NCI-H524 treated with DMSO at 0.1 percent for 48 hours (cell line): ENCODE measurements at places on chromosomes 7 and 10.

DNA sequence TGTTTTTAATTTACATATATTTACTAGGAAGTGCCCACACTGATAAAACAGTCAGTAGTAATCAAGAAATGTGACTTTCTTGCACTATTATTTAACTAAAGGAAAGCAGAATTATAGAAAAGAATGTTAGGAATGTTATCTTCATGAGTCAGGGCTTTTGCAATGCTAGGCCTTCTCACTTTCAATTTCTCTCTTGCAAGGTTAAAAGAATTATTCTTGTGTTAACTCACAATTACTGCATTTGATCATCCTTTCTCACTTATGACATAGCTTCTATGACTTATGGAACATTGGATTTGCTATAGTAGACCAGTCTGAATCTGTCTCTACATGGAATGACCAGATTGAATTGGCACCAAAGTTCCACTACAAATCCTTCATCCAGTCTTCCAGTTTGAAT lies 192.4 kb downstream of the SDK1 start:
- DNase-seq, result no peak

- DNase-seq, result peak; percentile 38
Measured at GRCh38 chr7:126362746-126363145, 890.0 kb downstream of the GRM8 start.

DNA sequence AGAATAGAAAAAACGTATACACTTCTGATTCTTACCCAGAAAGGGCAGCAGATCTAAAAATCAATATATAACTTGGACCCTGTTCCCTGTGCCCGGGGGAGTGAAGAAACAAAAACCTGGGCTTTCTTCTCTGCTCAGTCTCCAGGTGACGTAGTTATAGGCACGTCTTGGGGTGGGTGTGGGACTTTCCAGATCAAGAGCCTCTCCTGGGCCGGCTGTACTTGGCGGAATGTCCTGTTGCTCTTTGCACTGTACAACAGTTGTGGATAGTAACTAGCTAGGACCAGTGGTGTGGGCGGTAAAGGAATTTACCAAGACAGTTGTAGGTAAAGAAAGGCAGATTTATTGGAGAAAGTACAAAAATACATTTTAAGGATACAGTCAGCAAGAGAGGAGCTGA lies 40.4 kb upstream of the STEAP4 start:
- DNase-seq, result no peak

- no peak for DNase-seq
Measured at GRCh38 chr7:30914596-30914995, 2.9 kb downstream of the AQP1 start.

- DNase-seq, result no peak
Measured at GRCh38 chr7:97116308-97116707, 1.2 kb upstream of the SDHAF3 start.

GRCh38 chr7:92851732-92852131 lies 15.4 kb upstream of the CDK6 start:
- no peak for DNase-seq

DNA sequence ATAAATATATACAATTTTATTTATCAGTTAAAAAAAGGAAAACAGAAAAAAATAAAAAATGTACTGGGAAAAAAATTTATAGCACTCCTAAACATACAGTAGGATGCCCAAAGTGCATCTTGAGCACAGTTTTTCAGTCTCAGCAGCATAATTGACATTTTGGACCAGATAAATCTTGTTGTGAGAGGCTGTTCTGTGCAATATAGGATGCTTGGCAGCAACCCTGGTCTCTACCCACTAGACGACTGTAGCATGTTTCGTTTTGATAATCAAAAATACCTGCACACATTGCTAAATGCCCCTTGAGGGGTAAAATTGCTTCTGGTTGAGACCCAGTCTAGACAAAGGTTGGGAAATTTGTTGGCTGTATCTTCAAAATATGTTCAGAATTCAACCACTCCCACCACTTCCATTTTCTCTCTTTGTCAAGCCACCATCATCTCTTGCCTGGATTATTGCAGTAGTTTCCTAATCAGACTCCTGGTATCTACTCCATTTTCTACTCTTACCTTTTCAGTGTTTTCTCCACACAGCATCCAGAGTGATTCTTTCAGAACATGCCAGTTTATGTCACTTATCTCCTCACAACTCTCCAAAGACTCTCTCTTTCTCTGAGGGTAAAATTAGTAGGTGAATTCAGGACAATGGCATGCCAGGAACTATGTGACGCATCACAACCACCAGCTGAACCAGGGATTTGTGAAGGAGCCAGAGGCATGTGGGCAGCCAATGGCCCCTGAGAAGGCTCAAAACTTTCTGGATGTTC lies 91.4 kb downstream of the GPR85 start:
- no peak for DNase-seq

DNA sequence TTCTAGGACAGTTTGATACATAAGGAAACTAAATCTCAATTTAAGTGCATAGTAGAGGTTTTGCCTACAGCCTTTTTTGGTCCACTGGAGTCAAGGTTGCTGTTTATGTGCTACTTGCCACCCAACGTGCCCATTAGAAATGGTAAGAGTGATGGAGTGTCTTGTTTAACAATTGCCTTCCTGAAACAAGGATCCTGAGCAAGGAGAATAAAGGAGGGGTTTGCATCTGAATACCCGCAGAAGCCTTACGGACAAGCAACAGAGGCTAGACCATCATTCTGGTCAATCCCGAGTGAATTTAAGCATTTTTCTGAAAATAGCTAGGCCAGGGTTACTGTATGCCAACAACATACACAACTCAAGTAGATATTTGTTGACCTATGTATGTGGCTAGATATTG lies 63.6 kb downstream of the MARCHF5 start:
- no peak for DNase-seq

- DNase-seq, result no peak
Measured at GRCh38 chr7:81211204-81211933, 292.5 kb upstream of the SEMA3C start.

DNA sequence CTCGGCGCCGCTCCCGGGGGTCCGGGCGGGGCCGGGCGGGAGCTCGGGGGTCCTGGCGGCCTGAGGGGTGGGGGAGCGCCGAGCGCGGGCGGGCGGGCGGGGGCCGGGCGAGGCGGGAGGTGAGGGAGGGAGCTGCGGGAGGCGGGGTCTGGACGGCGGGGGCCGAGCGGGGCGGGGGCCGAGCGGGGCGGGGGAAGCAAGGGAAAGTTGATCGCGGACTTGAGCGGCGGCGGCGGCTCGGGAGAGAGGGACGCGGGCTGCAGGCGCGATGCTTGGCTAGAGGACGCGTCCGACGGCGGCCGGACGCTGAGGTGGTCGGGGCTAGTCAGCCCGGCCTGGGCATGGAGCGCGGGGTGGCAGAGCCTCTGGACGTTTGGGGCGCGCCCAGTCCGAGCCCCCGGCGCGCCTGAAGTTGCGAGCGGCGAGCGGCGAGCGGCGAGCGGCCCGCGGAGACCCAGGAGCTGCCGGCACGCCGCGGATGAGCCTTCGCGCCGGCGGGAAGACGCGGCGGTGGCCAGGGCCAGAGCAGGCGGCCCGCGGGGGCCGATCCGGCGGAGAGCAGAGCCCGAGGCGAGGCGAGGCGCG lies at the start of gene CDH23:
CDH23 (plus strand) TSS at position 210 of the 585 bp plus-strand sequence. CDS start 42,912 bp downstream, outside the sequence.
- no peak for DNase-seq

DNA sequence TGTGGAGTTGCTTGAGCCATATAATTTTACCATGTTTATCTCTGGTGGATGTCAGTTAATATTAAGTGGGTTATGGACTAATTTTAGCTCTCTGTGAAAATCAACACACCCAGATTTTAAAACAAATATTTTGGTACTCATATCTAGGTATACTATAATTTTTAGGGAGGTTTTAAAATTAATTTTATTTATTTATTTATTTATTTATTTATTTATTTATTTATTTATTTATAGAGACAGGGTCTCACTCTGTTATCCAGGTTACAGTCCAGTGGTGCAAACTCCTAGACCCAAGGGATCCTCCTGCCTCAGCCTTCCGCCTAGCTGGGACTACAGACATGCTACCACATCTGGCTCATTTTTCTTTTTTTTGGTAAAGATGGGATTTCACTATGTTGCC lies 7.3 kb upstream of the CREM start:
- no peak for DNase-seq

- no peak for DNase-seq
Measured at GRCh38 chr10:31041011-31041410, 9.3 kb upstream of the ZNF438 start.

DNA sequence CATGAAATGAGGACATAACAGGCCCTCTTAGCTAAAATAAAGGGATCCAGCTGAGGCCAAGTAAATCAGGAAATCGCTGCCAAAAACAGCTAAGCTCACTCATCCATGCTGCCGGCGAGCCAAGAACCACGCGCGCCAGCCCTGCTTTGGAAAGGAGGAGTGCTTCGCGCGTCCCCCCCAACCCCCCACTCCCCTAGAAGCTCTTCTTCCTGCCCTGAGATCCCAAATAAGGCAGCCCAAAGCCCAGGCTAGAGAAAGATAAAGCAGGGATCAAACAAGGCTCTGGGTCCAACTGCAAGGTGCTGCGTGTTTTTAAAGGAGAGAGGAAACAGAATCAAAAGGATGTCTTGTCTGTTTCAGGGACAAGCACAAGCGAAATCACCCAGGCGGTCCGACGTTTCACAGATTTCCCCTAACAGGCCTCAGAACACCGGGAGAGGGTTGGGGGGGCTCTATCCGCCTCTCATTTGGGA lies 168.3 kb upstream of the AUTS2 start:
- DNase-seq, result no peak

GRCh38 chr7:106731646-106732444 lies 70.9 kb upstream of the CCDC71L start:
- DNase-seq, result no peak

- DNase-seq, result no peak
Measured at GRCh38 chr10:63661347-63661746, 140.1 kb downstream of the REEP3 start.

DNA sequence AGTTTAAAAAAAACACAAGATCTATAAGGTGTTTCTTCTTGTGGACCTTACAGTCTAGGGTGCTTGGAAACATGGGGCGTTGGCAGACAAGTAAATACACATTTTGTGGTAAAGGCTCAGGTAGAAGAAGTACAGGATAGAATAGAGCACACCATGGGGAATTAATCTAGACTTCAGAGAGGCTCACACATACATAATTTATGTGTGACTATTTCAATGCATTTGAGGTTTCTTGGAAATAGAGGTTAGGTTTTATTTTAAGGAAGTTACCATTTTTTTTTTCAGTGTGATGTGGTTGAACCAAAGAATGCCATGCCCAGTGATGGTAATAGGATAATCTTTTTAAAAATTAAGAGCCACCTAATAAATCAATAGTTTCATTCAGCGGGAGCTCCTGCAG lies 12.8 kb downstream of the CFTR start:
- DNase-seq, result no peak

GRCh38 chr10:24251547-24251946 lies 42.6 kb downstream of the KIAA1217 start:
- no peak for DNase-seq

GRCh38 chr7:80370587-80370986 lies 141.3 kb downstream of the GNAT3 start:
- no peak for DNase-seq

DNA sequence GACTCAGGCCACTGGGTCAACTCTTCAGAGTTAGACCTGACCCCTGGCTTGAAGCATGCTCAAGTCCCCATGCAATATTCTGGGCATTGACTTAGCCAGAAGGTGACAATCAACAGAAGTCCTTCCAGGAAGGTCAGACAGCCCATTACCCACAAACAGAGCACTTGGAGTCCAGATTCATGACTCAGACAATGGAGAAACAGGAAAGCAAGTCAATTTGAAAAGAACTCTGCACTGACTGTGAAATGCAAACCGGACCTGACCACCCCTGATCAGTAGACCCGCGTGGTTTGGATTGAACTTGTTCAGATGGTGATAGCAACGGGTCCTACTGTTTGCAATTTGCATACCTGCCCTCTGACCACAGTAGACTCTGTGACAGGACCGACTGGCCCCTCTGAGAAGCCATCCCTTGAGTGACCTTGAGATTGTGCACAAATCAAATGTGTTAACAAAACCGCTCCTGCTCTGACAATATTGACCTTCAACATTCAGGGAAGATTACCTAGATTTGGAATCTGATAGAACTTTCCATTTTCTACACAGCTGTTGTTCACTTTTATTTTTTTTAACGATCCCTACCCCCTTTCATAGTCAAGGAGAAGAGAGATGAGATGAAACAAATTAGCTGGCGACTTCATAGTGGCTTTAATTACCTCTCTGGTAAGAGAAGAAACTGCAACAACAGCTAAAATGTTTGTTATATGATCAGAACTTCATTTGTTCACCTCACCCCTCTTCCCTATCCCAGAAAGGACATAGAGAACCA lies 138.7 kb downstream of the NRP1 start:
- DNase-seq, result no peak

GRCh38 chr10:7571981-7572380 lies 94.8 kb downstream of the ITIH5 start:
- no peak for DNase-seq

- no peak for DNase-seq
Measured at GRCh38 chr10:101005869-101006567, 6.4 kb downstream of the LZTS2 start.

GRCh38 chr10:20863008-20863407 lies 34.1 kb downstream of the NEBL start:
- DNase-seq, result no peak

DNA sequence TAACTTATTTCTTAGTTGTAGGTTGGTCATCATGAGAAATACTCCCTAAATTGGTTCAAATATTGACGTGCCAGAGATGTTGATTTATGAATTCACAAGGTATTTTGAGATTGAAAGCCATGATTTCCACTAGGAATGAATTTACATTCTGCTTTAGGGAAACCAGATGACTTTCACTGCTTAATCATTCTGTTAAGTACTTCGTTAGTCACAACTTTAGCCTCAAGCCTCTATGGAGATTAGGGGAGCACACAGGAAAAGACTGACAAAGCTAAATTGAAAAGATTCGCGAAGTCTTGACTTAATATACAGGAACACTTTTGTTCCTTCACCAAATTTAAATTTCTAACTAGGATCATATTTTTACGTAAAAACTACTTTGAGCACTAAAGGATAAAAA lies 250.4 kb upstream of the CACNA2D1 start:
- DNase-seq, result no peak

DNA sequence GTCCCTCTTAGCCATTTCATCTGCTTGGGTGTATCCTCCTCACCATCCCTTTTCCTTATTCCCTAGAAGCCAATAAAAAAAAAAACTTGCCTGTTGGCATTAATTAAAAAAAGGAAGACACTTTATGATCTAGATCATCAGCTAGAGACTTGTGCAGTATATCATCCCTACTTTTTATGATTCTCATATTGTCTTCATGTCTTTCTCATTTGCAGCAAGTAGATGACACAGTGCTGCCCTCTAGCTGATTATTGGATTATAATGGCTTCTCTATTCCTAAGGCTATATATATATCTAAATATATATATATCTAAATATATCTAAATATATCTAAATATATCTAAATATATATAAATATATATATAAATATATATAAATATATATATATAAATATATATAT lies 272.4 kb upstream of the LRGUK start:
- no peak for DNase-seq

DNA sequence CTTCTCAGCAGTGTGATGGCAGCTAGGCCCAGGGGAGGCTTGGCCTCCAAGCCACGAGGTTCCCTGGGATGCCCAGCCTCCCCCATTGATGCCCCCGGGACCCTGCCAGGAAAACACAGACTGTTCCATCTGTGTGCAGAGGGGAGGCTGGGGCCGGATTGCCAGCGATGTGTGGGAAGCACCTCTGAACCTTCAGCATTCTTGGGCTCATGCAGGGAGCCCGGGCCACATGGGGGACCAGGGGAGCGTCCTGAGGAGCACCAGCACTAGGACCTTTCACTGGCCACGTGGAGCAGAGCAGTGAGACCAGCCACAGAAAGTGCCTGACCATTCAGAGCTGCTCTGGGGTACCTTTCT lies 2.6 kb downstream of the IMPDH1 start:
- DNase-seq, result no peak
